ENCODE measurements at places on chromosomes 6 and 20.

DNA sequence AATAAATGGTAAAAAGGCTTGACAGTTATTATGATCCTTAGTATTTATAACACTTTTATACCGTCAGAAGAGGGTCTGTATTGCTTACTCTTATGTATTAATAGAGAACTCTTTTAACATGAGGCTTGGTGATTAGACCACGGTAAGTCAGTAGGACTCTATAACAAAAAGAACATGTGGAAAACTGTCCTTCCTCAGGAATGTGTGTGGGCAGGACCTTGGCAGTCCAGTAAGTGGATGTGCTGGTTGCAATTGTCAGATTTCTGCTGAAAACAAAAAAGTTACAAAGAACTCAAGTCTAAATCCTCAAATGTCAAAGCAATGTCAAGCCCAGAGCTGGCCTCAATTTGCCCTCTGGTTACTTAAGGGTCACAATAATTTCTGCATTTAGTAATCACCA lies 81.1 kb downstream of the PLCG1 start:
- DNase-seq = no peak

- DNase-seq = no peak
Observed at GRCh38 chr20:39038495-39038894, 76.4 kb downstream of the DHX35 start.

- DNase-seq = peak; percentile 51
Observed at GRCh38 chr20:32674362-32674789, 635 bp upstream of the C20orf203 start.

GRCh38 chr6:28897369-28897745 lies 26.4 kb downstream of the TRIM27 start:
- DNase-seq = no peak

DNA sequence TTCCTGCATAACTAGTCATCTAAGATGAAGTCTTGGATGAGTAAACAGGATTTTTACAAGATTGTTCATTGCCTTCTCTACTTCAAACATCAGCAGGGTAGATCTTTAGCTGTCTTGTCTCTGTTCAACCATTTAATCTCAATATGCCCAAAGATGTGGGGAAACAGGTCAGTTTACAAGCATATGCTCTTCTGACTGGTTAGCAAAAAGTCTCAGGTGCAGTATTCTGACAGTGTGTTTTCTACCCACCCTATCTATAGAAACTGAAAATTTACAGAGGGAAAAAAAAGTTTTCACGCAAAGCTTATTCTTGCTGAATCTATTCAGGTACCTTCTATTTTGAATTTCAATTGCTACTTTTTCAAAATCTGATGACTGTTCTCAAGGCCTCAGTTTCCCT lies 29.0 kb downstream of the MAP3K5 start:
- DNase-seq = no peak

DNA sequence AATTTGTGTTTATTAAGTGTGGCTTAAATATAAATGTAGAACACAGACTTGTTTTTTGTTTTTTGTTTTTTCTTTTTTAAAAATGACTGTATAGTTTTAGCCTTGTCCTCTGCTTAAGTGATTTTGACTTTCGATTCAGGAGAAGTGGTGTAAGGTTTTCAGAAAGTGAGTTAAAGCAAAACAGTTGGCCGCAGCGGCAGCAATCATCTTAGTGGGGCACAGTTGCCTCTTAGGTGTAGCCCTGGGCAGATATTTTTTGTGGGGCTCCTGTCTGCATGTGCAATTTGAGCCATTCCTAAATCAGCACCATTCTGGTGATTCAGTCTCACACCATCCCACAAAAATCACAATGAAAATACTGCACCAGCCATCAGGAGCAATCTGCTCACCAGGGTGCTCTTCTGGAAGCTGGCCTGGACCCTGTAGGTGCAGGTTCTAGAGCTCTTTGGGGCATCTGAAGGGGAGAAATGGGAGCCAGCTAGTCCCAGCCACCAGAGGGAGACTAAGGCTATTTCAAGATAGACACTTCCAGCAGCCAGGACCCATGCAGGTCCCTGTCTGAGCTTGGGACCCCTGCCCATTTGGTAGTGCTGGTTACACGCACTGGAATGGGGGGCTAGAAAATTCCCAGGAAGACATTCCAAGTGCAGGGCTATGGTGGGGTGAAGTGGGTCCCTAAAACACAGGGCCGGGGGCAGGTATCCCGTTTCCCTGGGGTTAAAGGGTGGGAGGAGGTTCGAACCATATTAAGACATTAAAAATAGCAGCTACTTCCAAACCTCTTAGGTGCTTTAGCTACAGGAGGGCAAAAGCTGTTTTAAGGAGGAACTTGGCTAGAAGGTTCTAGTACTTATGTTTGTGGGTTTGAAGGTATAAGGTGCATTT lies 156.6 kb downstream of the NFATC2 start:
- DNase-seq = peak; percentile 33

DNA sequence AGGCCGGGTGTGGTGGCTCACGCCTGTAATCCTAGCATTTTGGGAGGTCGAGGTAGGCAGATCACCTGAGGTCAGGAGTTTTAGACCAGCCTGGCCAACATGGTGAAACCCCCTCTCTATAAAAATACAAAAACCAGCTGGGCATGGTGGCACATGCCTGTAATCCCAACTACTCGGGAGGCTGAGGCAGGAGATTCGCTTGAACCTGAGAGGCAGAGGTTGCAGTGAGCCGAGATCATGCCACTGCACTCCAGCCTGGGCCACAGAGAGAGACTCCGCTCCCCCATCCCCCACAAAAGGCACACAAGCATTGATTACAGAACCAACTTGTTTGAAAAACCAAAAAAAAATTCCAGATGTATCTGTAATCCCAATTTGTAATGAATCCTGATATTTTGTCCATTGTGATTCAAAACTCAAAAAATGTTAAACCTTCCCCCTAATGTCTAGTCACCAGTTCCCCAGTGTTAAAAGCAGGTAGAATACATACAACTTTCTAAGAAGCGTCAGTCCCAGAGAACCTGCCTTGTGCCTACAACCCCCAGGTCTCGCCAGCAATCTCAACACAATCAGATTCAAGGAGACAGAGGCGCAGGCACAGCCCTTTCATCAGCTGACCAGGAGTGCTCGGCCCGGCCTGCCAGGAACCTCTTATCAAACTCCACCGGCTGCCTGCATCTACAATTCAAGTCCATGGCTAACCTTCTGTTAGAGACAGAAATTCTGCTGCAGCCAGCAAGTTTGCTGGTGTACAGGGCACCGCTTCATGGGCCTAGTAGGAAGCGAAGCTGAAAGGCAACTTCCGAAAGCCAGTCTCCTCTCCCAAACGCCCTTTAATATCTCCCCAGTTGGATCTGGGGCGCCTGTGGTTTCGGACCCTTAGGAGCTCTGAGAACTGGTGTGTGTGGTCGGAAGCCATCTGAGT lies 2.1 kb downstream of the EZR start:
- peak; percentile 52 for DNase-seq

- no peak for DNase-seq
Observed at GRCh38 chr6:80623066-80623815, 516.8 kb downstream of the BCKDHB start.

GRCh38 chr6:140653972-140654371 lies 1279.5 kb upstream of the CITED2 start:
- no peak for DNase-seq

DNA sequence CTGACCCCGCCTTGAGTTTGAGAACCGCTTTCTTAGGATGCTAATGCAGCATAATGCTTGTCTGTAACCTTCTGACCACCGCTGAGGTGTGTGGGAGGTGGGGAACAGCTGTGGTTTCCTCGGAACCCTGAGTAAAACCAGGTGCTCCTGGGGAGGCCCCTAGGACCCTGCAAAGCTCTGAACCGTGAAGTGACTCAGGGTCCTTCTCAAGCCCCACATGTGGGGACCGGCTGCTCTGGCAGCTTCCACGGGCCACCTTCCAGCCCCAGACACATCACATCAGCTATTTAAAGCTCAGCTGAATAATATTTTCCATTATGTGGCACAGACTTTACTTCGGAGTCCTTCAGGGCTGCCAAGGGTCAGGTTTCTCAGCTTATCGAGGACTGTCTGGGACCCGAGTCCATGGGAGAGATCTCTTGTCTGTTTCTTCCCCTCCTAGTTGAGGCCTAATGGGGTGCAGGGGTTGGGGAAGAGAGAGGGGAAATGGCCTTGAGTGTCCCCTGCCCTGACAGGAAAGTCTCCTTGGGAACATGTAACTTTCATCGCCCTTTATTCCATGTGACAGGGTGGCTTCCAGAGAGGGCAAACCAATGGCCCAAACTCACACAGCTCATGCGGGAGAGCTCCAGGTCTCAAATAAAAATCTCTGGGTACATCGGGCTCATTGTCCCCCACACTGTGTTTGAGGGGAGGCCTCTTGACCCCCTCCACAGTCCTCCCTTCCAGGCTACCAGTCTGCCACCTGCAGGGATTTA lies 186.1 kb upstream of the SLC24A3 start:
- DNase-seq = peak; percentile 84

GRCh38 chr6:116118608-116119007 lies 7.3 kb downstream of the COL10A1 start:
- no peak for DNase-seq

DNA sequence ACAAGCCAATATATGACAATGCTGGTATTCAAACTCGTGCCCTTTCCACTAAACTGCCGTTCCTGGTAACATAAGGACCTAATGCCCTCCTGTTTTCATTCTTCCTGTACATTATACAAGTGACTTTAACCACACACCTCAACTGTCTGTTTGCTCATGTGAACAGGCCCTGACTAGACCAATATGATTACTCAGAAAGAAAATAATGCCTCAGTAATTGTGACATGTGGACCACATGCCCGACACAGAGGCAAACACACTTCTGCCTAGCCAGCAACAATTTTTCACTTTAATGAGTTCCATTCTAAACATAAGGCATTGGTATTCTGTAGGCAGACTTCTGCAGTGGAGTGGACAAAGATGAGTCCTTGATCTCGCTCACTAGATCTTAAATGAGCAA lies 30.0 kb downstream of the SLC22A16 start:
- no peak for DNase-seq

DNA sequence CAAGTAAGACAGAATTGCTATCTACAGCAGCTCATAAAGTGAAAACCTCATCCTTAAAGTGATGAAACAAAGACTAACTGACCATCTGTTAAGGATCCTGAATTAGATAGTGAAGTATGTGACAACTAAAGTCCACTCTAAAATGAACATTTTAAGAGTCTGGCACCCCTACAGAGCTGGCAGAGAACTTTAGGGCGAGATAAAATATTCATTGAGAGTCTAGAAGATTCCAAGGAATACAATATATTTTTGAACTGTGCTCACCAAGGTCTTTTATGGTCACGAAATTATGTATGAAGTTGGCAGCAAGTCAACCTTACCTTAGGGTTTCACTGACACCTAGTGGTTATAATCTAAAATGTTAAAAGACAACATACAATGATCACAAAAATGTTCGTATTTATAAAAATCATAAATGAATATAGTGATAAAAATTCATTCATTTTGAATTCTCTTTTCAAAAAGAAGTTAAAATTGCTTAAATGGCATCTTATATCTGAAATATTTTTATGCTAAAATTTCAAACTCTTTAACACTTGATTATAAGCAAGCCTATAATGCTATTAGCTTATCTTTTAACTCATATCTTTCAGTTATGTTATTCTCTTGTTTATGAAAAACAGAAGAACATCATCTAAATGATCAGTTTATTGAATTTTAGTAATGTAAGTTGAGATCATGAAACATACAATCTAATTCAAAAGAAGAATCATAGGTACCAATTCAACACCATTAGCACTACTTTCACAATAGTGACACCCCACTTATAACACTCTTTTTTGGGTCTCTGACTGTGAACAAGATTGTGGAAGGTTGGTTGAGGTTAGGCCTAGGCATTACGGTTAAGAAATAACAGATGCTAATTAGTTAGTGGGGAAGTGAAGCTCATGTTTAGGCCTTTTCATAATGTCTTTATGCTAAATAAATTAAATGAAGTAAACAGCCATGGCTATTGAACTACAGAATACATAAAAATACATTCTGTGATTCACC lies 27.5 kb downstream of the RSPH3 start:
- DNase-seq = peak; percentile 80

DNA sequence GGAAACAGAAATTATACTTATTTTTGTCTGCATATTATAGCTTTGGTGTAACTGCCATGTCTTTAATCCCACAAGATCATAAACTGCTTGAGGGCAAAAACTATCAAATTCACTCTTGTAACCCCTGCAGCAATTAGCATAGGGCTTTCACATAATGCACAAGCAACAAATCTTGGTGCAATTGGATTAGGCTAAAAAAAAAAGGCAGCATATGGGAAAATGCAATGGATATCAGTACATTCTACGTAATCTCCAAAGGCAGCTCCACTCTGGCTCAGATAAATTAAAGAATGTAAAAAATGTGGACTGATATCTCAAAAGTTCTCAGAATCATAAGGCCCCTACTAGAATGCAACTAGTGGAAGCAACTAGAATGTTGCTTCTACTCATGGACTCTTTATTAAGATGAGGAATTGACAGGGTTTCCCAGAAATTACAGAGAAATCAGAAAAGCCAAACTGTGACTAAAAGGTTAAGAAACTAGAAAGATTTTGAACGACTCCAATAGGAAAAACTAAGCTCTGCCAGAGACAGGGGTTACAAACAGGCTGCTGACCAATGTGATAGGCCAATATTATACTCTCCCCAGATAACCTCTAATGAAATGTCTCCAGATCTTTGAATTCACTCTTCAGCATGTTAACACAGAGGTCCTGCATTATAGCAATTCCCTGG lies 55.0 kb downstream of the FILIP1 start:
- DNase-seq = peak; percentile 27

- DNase-seq = no peak
Observed at GRCh38 chr20:10172998-10173655, 45.5 kb upstream of the SNAP25 start.

DNA sequence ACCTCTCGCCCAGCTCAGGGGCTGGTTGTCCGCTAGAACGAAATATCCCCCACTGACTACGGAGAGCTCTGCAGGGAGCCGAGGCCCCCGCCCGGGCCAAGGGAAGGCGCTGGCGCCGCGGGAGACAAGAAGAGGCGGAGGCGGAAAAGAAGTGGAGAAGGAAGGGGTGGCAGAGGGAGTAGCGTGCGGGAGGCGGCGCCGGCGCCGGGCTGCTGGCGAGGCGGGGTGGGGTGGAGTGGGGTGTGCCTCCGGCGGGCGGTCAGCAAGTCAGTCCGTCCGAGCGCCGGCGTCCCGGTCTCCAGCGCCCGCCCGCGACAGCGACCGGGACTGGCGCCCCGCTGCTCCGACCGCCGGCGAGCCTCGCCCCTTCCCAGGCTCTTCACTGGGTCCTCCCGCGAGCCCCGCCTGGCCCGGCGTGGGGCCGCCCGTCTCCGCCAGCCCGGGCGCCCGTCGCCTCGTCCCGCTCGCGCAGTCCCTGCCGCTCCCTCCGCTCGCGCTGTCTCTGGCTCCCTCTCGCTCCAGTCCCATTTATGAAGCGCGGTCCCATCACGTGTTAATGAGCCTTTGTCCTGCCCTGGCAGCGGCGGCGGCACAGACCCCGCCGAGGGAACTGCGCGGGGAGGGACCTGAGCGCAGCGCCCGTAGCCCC lies at the start of gene CNR1:
TSS of gene CNR1 (minus strand) at position 504 of the 649 bp plus-strand sequence. CDS start 21,073 bp downstream, outside the sequence.
- DNase-seq = peak; percentile 61

Measured in tongue (tissue), 3 donors.